ENCODE measurements at places on chromosomes 1 and 21.

GRCh38 chr1:206596319-206596666, 16.0 kb downstream of the EIF2D start:
- no peak for DNase-seq

DNA sequence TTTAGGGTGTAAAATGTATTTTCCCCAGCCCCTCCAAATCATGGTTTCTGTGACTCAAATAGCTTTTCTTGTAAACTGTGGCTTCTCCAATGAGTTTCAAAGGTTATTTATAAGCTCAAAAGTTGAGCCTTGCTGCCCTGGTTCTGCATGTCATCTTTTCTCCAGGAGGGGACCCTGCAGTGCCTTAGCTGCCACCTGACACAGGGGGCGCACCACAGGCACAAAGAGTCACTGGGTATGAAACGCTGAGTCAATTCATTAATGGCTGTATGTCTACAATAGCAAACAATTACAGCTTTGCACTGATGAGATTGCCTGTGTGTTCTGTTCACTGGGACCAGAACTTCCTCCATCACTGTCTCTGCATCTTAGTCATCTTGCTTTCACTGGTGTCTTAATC, 100.8 kb downstream of the PCP4 start:
- DNase-seq = no peak

DNA sequence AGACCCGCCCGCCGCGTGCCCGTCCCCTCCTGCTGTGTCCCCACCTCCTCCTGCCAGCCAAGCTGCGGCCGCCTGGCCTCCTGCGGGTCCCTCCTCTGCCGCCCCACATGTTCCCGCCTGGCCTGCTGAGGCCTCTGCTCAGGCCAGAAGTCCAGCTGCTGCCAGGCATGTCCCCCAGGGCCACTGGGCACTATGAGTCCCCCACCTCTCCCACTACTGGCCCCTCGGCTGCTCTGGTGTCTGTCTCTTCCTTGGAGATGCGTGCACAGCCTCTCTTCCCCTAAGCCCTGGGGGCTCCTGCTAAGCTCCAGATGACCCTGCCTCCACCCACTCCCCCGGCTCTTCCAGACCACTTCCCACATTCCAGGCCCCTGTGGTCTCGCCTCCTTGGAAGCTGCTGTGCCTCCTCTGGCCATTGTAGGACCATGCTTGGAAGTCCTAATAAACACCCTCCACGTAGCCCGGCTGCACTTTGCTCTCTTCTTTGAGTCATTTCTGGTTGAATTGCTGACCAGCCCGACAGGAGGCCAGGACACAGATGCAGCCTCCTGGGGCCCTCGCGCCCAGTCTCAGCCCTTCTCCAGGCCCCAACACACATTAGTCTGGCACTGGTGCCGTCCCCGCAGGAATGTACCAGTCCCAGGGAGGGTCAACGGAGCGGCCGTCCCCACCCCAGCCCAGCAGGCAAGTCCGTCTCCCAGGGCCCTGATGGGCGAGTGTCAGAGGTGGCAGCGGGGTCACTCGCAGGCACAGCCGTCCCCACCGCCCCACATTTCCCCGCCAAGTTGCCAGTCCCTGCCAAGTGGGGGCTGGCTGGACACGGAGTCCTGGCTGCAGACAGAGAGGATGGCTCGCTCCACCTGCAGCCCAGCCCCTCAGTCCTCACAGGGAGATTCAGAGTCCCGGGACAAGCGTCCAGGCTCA, 1.1 kb downstream of the KRTAP10-12 start:
- no peak for DNase-seq

DNA sequence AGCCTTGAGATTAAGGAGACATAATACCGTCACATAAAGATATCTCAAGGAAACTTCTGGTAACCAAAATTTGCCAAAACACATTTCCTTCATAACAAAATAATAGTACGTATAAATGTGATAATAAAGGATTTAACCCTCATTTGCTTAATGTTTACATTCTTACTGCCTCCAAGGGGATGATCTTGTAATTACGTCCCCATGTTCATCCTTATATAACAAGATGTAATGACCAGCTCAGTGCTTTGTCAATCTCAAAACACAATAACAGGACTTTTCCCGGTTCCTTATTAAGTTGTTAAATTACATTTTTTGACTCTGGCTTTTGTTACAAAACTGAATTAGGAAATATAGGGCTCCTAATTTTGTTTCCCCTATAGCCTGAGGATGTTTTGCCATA, 41.3 kb upstream of the UHMK1 start:
- DNase-seq = no peak

GRCh38 chr1:233787599-233787998, 116.9 kb upstream of the SLC35F3 start:
- DNase-seq = no peak

- no peak for DNase-seq
Measured at GRCh38 chr1:209689477-209689876, 14.3 kb downstream of the G0S2 start.

- no peak for DNase-seq
Measured at GRCh38 chr1:199287647-199288046, 648.8 kb downstream of the PTPRC start.

- DNase-seq = no peak
Measured at GRCh38 chr1:19650416-19651140, 6.5 kb downstream of the NBL1 start.

DNA sequence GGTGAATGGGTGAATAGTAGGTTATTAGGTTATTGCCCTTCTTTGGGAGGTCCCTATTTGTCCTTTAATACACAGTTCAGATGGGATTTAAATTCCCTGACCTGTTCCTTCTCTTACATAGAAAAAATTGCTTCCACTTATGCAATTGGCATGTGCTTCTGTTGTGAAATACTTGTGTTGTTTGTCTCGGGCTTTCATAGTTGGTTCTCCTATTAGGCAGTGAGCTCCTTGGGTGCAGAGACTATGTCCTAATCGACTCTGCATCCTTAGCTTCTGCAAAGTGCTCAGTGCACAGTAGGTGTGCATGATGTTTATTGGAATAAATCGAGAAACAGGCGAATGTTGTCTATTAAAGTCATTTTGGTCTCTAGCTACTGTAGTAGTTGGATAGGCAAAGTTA, 1.3 kb upstream of the PDE4B start:
- no peak for DNase-seq

GRCh38 chr1:212309967-212310366, 24.8 kb downstream of the PPP2R5A start:
- DNase-seq = no peak

DNA sequence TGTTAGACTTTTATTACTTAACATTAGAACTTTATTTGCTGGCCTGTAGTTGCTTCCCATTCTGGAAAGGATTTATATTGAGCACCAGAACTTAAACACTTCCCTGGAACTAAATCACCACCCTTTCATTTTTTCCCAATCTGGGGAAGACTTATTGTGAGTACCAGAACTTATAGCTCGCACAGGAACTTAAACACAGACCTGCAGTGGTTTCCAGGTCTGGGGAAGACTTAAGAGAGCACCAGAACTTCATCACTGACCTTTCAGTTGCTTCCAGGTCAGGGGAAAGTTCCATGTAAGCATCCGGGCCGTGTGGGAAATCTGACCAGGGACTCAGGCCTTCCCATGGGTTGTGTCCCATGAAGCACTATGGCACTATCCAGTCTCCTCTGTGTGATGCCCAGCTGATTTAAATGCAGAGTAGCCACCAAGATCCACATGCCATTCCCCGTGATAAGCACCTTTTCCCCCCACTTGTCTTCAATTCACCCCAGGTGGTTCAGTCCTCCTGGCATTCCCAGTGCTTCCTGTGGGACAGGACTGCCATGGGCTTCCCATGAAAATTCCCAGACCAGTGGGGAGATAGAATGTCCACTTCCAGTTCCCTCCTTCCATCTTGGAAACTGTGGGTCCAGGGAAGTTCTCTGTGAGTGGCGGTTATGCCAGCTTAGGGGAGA, 48.9 kb downstream of the C4BPA start:
- DNase-seq = no peak

- no peak for DNase-seq
Measured at GRCh38 chr1:53303726-53304515, 23.9 kb downstream of the LRP8 start.

DNA sequence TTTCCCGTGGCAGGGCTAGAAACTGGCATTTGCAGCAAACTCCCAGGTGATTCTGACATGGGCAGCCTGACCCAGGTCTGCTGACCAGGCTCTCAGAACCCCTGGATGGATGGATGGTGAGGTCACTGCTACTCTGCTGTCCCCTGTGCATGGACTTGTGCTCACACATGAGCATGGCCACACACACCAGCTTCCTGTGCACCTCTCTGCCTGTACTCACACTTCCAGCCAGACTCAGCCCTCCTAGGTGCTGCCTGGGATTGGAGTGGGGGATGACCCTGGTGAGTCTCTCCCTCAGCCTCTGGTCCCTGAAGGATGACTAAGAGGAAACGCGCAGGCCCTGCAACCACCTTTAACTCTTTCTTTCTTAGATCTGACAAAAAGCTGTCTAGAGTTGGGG, 361.1 kb downstream of the HHAT start:
- no peak for DNase-seq

DNA sequence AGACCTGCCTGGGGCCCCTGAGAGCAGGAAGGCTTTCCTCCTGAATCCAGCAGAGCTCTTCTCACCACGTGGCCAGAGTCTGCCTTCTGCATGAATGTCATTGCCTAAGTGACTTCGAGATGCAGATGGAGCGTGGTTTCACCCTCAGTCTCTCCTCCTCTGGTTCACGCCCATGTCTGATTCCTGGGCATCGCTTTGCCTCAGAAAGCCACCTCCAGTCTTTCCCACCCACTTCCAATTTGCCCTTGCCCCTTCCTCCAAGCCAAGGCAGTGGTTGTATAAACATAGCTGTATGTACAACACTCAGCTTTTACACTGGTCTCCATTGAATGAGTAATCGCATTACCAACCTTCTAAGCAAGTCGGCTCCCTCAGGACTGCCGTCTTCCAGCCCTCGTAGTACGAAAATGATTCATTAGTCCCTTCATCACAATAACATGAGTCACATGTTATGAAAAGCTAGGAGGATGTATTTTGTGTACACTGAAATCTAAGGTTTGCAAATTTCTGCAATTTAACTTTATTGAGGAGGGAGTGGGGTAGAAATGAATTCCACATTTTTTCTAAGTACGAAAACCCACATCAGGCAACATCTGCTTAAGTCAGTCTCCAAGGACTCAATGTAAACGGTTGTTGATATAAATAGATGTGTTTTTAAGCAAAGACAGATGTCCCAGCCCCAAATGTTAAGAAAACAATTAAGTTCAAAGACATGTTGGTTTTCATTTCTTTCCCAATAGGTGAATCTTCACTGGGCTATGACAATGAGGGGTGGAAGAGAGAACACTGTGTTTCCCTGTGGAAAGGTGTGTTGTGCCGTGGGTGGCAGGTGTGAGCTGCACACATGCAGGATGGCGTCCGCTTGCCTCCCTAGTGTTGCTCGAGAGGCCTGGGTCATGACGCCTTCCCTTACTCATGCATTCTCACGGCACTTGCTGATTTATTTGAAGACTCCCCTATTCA, 32.3 kb upstream of the ETS2 start:
- peak; percentile 23 for DNase-seq

GRCh38 chr1:247077876-247078257, 744 bp downstream of the ZNF670 start:
- no peak for DNase-seq

DNA sequence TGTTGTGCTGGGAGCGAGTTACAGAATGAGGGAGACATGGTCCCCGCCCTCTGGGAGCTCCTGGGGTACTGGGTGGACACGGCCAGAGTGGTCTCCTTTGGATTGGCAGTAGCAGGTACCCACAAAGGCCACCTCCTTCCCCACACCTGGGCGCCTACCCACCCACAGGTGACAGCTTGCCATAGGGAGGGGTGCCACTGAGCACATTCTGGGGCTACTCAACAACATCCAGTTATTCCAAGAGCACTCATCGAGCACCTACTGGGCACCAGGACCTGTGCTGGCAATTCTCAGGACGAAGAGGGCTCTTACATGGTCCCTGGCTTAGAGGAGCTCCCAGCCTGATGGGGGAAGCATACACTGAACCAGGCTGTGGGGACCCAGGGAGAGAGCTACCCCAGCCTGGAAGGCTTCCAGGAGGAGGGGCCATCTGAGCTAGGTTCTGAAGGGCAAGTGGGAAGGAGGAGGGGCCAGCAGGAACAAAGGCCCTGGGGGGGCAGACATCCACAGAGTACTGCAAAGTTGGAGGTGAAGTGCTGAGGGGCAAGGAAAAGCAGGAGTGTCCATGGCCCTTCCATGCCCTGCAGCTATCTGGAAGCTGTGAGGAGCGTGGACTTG, 22.0 kb downstream of the MRPL37 start:
- DNase-seq = no peak

DNA sequence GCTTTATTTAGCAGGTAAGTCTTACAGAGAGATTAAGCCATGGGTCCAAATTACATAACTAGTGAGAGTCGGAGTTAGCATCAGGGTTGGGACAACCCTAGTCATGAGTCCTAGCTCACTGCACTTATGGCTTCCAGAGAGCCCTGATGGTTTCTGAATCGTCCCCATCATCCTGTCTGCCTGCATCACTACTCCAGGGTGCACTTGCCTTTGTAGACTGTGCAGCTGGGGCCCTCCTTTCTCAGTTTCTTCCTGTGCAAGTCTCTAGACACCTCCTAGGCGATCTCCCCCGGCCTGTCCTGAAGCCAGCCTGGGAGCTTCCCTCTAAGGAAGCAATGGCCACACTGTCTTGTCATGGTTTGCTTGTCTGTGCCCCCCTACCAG, 37.1 kb downstream of the KIAA0040 start:
- DNase-seq = no peak

- DNase-seq = no peak
Measured at GRCh38 chr1:15618655-15619525, 1.6 kb downstream of the DDI2 start.

- no peak for DNase-seq
Measured at GRCh38 chr1:32609180-32609579, 41.2 kb downstream of the ZBTB8OS start.

DNA sequence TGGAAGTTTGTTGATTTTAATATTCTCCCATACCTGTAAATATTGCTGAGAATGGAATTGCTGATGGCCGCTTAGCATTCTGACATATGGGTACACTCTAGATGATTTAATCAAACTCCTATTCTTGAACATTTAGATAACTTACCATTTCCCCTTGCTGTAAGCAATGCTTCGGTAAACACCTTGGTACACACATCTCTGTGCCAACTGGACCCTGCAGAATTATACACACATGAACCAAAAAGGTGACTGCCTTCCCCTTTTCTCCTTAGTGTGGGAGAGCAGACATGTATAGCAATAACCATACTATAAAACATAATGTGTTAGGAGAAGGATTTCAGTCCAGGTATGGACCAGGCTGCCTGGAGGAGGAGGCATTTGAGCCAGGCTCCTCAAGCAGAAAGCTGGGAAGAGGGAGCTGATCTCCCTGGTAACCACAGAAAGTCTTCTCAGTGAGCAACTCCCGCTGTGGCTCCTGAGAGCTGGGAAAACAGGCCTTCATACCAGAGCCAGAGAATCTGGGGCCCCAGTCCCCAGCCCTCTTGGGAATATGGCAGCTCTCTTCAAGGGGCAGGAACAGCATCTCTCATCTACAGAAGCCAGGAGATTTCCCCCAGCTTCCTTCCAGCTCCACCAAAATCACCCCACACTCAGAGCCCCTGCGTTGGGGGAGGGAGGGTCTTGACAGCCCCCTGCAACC, 33.9 kb upstream of the CSF1 start:
- DNase-seq = no peak

GRCh38 chr1:169929210-169929526, 35.5 kb upstream of the SCYL3 start:
- no peak for DNase-seq

GRCh38 chr1:31831397-31832378, 15.9 kb upstream of the SPOCD1 start:
- DNase-seq = no peak

GRCh38 chr1:213123536-213123935, 72.5 kb downstream of the RPS6KC1 start:
- DNase-seq = no peak

GRCh38 chr1:167071286-167071685, 18.9 kb downstream of the GPA33 start:
- DNase-seq = no peak

- DNase-seq = no peak
Measured at GRCh38 chr1:219550201-219550600, 62.7 kb downstream of the ZC3H11B start.
